Activated naive CD4-positive, alpha-beta T cell treated with anti-CD3 and anti-CD28 coated beads, Interleukin-2, amount 10 ng/mL, durations not matched to agents 7 days and 5 days (primary cell): ENCODE measurements at places on chromosomes 3 and 15.

DNA sequence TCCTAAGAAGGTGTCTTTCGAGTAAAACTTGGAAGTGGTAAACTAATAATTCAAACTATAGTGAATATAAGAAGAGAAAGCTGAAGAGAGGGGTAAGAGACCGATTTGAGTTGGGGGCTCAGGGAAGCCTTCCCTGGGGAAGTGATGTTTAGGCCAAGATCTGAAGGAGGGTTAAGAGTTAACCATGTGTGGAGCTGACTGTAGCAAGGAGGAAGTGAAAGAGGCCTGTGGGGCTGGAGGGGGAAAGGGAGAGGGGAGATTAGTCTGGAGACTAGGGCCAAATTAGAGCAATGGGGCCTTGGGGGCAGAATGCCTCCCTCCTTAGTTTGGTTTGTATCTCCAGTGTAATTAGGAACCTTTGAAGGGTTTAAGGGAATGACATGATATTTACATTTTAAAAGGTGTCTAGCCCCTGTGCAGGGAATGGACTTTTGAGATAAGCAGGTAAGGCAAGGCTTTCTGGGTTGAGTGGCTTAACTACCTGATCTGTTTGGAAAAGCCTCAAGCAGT, 2.2 kb downstream of the ZNF592 start:
- no peak for DNase-seq

GRCh38 chr3:185900228-185900627, 37.6 kb downstream of the TRA2B start:
- DNase-seq = no peak

DNA sequence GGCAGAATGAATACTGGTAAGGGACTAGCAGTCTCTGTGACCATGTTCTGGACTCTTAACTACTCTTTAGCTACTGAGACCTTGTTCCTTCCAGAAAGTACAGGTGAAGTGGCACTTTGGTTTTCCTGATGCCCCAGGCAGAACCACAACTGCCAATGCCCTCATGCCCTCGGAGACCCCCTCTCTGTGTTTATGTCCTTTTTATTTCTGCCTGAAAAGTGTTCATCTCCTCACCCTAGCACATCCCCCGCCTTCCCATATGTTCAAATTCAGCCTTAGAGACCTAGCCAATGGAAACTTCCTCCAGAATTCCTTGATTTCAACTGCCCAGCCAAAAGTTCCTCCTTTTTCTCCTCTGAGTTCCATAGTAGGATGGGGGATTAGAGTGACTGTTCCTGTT, 23.3 kb upstream of the RASGRF1 start:
- DNase-seq = no peak

DNA sequence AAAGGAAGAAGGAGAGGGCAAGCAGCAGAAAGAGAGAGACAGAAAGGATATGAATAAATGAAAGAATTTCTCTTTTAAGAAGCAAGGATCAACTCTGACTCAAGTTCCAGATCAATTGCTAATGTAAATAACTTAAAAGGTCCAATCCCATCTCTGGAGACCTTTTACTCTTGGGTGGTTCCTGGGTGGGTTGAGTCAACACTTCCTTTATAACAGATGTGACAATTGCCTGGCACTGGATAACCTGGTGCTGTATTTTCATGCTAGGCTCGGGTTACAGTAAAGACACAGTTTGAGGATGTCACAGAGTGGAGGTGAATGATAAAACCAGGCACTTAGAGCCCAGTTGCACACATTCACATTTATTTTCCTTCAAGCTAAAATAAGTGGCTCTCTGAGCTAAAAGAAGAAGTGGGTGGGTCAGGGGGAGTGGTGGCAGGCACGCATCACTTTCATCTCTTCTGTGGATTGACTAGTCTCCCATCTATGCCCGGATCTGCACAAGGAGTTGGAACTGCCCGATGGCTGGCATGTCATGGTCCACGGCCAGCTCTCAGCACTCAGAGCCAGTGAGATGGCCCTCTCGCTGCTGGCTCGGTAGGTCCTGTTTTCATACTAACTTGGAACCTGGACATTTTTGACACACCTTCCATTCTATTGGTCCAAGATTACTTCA, 465.8 kb downstream of the FOXP1 start:
- DNase-seq = no peak
